ENCODE measurements at places on chromosomes 2 and 18. TPM values are rescaled to one million over a fixed set of nuclear protein-coding genes. Genes with fewer than 3 reads are reported as not detected.

Gene CABYR
- total RNA-seq, result not detected

Gene YWHAQ
- total RNA-seq, result 683 TPM

Gene TCF7L1
- total RNA-seq, result 0.46 TPM

Gene CXCR1
- not detected for total RNA-seq

Gene TRABD2A
- 20.9 TPM for total RNA-seq
